ENCODE measurements at places on chromosomes 2 and 18.

DNA sequence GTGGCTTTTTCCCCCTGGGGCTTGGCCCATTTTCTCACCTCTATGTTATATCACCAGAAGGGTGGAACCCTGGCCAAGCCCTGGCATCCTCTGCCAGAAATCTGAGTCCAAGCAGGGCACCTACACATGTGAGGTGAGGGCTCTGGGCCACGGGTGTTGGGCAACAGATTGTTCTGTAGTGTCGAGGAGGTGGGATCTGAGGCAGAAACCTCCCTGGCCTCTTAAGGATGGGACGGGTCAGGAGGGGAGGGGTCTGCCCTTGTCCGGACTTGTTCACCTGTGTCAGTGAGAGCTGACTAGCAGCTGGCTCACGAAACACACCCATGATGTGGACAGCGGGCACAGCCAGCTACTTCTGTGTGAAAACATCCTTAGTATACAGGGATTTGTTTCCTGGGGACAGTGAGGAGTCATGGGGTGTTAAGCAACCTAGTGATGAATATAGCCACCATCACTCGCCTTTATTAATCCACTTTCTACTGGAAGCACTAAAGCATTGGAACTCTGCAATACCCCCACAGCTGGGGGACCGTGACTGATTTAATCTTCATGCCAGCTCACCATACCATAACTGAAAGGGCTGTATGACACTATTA is 35.6 kb downstream of the EPAS1 start:
- DNase-seq: no peak

GRCh38 chr2:100639588-100640390 is 77.0 kb downstream of the PDCL3 start:
- no peak for DNase-seq

DNA sequence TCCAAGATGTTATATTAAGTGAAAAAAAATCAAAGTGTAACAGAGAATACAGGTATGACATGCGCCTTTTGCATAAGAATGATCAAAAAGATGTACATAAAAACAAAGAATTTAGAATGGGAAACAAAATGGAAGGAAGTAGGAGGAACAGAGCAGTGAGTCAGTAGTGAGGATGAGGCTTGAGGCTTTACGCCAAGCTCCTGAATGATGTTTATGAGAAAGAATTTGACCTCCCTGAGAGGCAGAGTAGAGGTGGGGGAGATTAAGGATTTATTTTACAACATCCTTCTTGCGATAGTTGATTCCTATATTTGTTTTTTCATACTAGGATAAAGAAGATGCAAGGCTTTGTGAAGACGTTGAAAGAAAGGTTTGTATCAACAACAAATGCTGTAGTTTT is 81.4 kb downstream of the DCDC2C start:
- no peak for DNase-seq

DNA sequence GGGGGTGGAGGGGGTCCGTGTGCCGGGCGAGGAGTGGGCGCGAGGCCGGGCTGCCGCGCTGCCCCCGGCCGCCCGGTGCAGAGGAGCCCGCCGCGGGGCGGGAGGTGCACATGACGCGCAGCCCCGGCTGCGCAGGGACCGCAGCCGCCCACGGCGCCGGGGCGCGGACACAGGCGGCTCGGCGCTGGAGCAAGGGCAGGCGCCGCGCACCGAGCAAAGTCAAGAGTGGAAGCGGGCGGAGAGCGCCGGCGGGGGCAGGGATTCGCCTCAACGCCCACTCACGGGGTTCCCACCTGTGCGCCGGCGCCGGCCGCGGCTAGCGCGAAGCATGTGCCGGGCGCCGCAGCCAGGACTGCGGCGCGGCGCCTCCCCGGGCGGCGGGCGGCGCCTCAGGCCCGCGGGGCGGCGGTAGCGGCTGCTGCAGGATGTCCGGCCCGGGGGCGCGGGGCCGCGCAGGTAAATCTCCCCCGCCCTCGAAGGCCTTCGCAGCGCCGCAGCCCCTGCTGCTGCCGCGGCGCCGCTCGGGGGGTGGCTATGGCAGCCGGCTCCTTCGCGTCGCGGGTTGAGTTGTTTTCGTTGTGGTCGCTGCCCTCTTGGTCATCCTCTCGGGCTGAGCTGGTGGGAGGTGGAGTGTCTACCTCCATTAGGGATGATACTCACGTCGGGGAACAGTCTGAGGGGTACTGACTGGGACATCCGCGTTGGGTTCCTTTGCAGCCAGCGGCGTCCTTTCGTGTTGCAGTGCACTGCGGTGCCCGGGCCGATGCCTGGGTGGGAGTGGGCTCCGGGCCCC is 216.3 kb upstream of the DTNA start:
- DNase-seq: no peak

- DNase-seq: no peak
These were observed 66.8 kb upstream of the FOSL2 start for GRCh38 chr2:28325567-28326468.

GRCh38 chr2:132911726-132912724 is 242.0 kb upstream of the LYPD1 start:
- DNase-seq: no peak

GRCh38 chr2:43305012-43305411 is 78.6 kb upstream of the ZFP36L2 start:
- no peak for DNase-seq

GRCh38 chr2:197576631-197577030 is 60.8 kb downstream of the MOB4 start:
- DNase-seq: no peak

GRCh38 chr18:31506024-31506742 is 8.2 kb downstream of the DSG2 start:
- DNase-seq: no peak

DNA sequence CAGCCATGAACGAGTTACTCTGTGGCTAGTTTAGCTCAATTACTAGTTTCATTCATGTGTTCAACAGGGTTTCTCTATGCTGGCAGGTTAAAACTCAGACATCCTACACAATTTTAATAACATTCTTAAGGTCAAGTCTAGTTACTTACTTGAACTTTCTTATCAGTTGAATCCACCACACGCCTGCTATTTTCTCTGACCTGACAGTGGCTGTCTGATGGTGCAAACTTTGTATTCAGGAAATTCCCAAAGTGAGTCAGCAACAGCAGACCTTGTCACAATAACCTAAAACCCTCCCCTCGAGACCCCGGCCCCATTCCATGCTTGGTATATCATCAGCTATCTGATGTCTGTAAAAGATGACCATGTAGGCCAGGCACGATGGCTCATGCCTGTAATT is 20.8 kb upstream of the CIDEA start:
- no peak for DNase-seq

- no peak for DNase-seq
These were observed 33.4 kb downstream of the GAREM1 start for GRCh38 chr18:32437100-32437834.

GRCh38 chr2:241214766-241215165 is 26.3 kb downstream of the ANO7 start:
- DNase-seq: no peak

DNA sequence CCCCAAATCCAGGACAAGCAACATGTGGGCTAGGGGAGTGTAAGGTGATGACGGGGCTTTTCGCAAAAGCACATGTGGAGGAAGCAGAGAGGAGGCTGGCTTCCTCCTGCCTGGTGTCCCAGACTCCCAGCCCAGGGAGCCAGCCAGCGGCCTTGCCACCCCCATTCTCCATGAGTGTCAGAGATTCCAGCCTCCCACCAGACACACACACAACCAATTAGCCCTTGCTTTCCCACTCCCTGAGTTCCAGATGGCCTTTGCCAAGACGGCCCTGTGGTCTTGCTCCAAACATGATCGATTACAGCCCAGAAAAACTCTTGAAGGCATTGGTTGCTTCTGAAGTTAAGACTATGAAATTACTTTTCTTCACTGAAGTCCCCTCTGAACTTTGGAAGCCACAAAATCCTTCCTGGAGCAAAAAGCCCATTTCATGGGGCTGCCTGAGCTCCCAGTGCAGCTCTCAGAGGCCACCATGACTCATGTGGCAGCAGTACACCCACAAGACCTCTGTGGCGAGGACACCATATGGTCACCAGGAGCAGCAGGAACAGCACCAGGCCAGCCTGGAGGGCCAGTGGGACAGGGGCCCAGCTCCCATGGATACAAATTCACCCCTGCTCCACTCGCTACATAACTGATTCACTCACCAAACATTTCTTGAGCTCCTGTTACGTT is 69.1 kb upstream of the PID1 start:
- DNase-seq: no peak

- DNase-seq: no peak
These were observed 161.1 kb downstream of the FAM210A start for GRCh38 chr18:13565228-13565627.

- no peak for DNase-seq
These were observed 105.0 kb upstream of the ITGA4 start for GRCh38 chr2:181352158-181352557.

GRCh38 chr2:104428155-104428554 is 425.8 kb upstream of the POU3F3 start:
- DNase-seq: no peak

DNA sequence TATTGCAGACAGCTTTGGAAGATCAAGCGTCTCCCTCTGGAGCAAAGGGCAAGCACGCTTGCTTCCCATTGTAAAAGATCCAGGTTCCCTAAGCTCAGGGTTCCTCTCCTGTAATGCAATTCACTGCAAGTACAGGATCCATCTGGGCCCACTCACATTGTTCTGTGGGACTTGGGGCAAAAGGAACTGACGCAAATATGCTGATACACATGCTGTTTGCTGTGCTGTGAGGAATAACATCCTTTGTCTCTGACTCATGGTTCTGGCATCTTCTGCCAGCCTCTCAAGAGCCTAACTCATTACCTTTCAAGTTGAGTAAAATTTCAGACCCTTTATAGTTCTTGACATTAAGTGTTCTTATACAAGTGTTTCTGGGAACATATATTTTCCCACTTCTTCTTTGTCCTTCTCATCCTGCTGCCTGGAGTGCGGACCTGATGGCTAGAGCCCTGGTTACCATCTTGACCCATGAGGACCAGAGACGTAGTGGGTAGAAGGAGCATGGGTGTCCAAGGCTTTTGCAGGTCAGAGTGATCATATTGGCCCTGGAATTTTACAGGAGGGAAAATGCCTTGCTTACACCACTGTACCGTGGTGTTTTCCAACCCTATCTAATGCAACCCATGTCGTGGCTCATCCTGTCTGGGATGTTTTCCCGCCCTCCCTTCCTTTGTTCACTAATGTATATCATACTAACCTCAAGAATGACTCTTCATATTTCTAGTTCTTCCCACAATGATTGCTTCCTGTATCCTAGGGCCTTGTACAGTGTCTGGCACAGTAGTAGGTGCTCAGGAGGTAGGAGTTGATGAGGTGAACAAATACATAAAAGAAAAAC is 145.7 kb upstream of the GLI2 start:
- DNase-seq: no peak

GRCh38 chr2:144099780-144100377 is 420.0 kb downstream of the ZEB2 start:
- no peak for DNase-seq

Data from CD4-positive, alpha-beta T cell treated with Interleukin-17A for 1 hour (primary cell).